ENCODE measurements at places on chromosomes 1 and 21. TPM values are rescaled to one million over a fixed set of nuclear protein-coding genes. Genes with fewer than 3 reads are reported as not detected.

DNA sequence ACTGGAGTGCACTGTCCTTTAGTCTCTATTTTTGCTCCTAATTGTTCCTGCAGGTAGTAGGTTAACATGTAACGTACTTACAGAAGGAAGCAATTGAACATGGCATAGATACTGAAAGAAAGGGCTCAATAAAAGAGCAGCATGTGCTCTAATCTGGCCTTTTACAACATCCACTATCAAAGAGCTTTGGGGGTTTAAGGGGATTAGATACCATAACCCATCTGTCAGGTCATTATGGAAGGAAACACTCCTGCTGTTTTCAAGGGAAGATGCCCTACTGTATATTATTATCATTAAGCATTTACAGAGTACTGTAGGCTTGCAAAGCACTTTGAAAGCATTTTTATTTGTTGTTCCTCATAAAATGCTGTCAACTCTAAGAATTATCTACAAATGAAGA is 152.8 kb downstream of the TTLL7 start:
- no peak overlapping the region for H3K4me3 ChIP-seq
- DNase-seq: no peak
- H3K27ac ChIP-seq: no peak overlapping the region
- H3K4me1 ChIP-seq: no peaks in the 10 kb centered on the region

- no peaks in the 10 kb centered on the region for H3K27me3 ChIP-seq
- no peak for DNase-seq
- H3K27ac ChIP-seq: no peak overlapping the region
- peaks cover 34% of the 10 kb centered on the region for H3K4me1 ChIP-seq
These were observed 1.6 kb downstream of the SRSF11 start for GRCh38 chr1:70222716-70223235.

GRCh38 chr1:205065666-205066065 is 18.6 kb downstream of the TMEM81 start:
- no peak overlapping the region for H3K27ac ChIP-seq
- no peaks in the 10 kb centered on the region for H3K27me3 ChIP-seq
- no peak overlapping the region for H3K4me3 ChIP-seq

DNA sequence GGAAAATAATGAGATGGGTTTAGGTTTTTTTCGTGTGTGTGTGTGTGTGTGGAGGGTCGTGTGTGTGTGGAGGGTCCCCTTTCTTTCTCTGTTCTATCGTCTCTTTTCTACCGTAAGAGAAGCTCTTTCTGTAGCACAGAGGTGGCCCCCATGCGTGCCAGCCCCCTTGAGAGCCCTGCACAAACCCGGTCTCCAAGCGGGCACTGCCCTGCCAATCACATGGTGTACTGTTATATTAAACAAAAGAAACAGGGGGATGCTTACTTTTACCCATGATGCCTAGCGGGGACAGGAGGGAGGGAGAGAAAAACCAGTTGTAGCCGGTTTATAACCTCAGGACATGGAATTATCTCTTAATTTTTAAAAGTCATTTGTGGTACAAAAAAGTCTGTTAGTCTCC is 41.0 kb downstream of the GATAD2B start:
- peaks cover 4% of the 10 kb centered on the region for H3K4me1 ChIP-seq
- DNase-seq: peak; percentile 5
- H3K36me3 ChIP-seq: peaks cover under 1% of the 10 kb centered on the region
- no peaks in the 10 kb centered on the region for H3K27me3 ChIP-seq
- H3K27ac ChIP-seq: no peak overlapping the region

DNA sequence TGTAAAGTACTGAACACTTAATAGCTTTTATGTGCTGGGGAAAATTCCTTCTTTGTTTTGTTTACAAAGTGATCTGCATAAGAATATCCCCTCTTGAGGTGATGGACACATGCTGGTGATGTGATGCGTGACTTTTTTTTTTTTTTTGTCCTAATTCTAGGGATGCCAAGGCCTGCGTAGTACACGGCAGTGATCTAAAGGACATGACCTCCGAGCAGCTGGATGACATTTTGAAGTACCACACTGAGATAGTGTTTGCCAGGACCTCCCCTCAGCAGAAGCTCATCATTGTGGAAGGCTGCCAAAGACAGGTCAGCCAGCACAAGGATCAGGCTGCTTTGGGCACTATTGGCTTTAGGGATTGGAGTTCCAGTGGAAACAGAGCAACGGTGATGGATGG is 24.7 kb downstream of the ATP1A1 start:
- no peaks in the 10 kb centered on the region for H3K4me1 ChIP-seq
- no peak for DNase-seq
- H3K27ac ChIP-seq: no peak overlapping the region
- H3K4me3 ChIP-seq: no peak overlapping the region
- peaks cover 47% of the 10 kb centered on the region for H3K36me3 ChIP-seq
- no peaks in the 10 kb centered on the region for H3K27me3 ChIP-seq

GRCh38 chr1:116545359-116545705 is 25.5 kb downstream of the CD58 start:
- H3K4me3 ChIP-seq: no peak overlapping the region
- peaks cover 9% of the 10 kb centered on the region for H3K36me3 ChIP-seq
- H3K4me1 ChIP-seq: no peaks in the 10 kb centered on the region

GRCh38 chr1:70907563-70908310 is 139.9 kb downstream of the PTGER3 start:
- DNase-seq: no peak
- H3K4me3 ChIP-seq: no peak overlapping the region
- no peak overlapping the region for H3K27ac ChIP-seq
- H3K27me3 ChIP-seq: no peaks in the 10 kb centered on the region
- H3K36me3 ChIP-seq: no peaks in the 10 kb centered on the region

DNA sequence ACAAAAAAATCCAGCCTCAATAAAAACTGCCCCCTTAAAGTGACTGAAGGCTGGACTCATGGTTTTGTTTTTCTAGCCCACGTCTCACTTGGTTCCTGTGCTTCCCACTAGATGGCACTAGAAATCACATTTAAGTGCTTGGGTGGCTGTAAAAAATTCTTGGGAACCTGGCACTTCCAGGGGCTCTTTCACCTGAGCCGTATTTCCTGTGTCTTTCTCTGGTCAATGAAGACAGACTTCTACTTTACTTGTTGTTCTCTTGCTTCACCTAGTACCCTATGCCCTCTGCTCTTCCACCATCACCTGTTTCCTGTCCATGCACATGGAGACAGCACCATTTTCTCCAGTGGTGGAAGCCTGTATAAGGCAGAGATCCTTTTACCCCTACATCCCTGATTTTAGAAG is 20.0 kb downstream of the METTL13 start:
- H3K27ac ChIP-seq: no peak overlapping the region
- no peaks in the 10 kb centered on the region for H3K36me3 ChIP-seq
- peak; percentile 20 for DNase-seq
- no peak overlapping the region for H3K4me3 ChIP-seq
- no peaks in the 10 kb centered on the region for H3K27me3 ChIP-seq

DNA sequence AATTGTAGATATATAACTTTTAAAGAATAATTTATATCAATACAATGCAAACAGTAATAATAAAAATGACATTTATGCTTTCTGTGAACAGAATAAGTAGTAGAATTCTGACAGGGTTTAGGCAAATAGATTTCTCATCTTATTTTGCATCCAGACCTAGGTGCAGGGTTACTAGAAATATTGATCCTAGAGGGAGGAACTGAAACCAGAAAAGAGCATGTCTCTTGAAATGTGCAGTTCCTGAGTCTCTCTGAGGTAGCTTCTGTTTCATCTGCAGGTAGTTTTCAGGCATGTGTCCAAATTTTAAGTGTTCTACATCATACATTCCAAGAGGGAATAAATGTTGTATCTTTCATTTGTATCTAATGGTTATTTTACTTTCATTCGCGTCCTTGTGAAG is 631.9 kb upstream of the ADGRL4 start:
- no peak overlapping the region for H3K4me3 ChIP-seq
- H3K36me3 ChIP-seq: no peaks in the 10 kb centered on the region
- peak overlapping the region; percentile 81 for H3K27ac ChIP-seq

DNA sequence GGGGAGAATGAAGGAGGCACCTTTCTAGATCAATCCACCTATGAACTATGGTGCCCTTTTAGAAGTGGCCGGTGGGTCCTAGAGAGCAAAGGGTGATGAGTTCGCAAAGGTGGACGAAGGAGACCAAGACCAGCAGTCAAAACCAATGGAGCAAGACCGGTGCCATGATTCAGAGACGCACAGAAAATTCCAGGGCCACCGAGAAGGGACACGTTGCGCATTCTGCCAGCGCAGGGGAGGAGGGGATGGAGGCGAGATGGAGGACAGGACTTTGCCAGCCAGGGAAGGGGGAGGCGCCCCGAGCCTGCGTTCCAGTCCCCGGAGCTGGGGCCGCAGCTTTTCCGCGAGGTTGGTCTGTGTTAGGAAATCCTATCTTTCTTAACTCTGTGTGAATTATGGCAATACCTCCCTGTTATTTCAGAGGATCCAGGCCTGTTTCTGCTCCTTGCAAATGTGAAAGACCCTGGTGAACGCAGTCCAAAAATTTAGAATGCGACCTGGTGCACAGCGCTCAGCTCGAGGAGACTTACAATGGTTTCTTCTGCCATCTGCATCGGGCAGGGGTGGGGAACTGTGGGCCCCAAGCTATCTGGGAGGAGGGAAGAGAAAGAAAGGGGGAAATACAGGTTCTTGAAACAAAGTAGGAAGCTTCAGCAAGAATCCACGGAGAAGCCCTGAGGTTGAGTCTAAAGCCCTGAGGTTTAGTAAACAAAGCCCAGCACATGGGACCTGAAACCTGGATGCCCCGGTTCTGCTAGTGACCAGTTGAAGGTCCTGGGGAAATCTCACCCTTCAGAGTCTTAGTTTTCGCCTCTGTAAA is 129.4 kb downstream of the MRPS6 start:
- H3K4me1 ChIP-seq: peaks cover 72% of the 10 kb centered on the region
- H3K4me3 ChIP-seq: peak overlapping the region; percentile 84

DNA sequence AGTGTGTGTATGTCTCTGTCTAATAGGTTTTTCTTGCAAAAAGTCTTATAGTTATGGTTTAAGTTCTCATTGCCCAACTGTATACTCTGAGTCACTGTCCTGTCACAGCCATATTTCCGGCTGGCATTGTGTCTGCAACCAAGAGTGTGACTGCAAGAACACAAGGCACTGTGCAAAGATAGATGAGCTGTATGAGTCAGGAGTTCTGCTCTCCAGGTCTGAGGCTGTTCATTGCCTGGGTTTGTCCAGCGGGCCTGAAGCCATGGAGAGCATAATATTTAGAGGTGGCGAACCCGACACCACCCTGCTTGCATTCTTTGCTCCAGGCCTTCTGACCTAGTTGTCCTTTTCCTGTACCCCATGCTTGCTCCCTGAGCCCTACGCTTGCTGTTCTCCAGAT is 50.9 kb upstream of the CNIH3 start:
- H3K4me1 ChIP-seq: no peaks in the 10 kb centered on the region
- no peak for DNase-seq
- H3K27ac ChIP-seq: no peak overlapping the region
- no peak overlapping the region for H3K4me3 ChIP-seq

- no peak overlapping the region for H3K4me3 ChIP-seq
- H3K27ac ChIP-seq: no peak overlapping the region
- no peaks in the 10 kb centered on the region for H3K36me3 ChIP-seq
- H3K27me3 ChIP-seq: no peaks in the 10 kb centered on the region
- no peaks in the 10 kb centered on the region for H3K4me1 ChIP-seq
These were observed 22.1 kb upstream of the ZBTB21 start for GRCh38 chr21:42032266-42032665.

- DNase-seq: no peak
- H3K4me3 ChIP-seq: no peak overlapping the region
- H3K4me1 ChIP-seq: peaks cover 16% of the 10 kb centered on the region
- H3K36me3 ChIP-seq: peaks cover 6% of the 10 kb centered on the region
These were observed 78.4 kb upstream of the S1PR1 start for GRCh38 chr1:101158424-101158823.

- no peak for DNase-seq
- H3K27me3 ChIP-seq: peaks cover 3% of the 10 kb centered on the region
- H3K4me3 ChIP-seq: no peak overlapping the region
- H3K4me1 ChIP-seq: no peaks in the 10 kb centered on the region
These were observed 206.6 kb downstream of the HLX start for GRCh38 chr1:221085701-221086375.

DNA sequence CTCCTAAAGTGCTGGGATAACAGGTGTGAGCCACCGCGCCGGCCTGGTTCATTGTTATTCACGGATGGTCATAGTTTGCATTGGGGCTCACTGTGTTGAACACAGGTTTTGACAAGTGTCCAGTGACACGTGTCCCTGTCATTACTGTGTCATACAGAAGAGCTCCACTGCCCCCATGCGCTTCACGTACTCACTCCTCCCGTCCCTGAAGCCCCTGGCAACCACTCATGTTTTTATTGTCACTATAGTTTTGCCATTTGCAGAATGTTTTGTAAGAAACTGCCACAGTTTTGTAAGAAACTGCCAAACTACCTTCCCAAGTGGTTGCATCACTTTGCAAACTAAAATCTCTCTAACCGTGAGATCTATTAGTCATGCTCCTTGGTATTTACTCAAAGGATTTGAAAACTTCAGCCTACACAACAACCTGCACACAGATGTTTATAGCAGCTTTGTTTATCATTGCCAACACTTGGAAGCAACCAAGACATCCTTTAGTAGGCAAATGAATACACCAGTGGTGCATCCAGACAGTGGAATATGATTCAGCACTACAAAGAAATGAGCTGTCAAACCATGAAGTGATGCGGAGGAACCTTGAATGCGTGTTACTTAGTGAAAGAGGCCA is 163.2 kb upstream of the COL6A1 start:
- H3K27ac ChIP-seq: no peak overlapping the region
- no peak overlapping the region for H3K4me3 ChIP-seq
- no peak for DNase-seq
- H3K4me1 ChIP-seq: peaks cover 18% of the 10 kb centered on the region
- no peaks in the 10 kb centered on the region for H3K36me3 ChIP-seq

GRCh38 chr1:171310661-171311087 is 3.3 kb upstream of the FMO4 start:
- no peak overlapping the region for H3K27ac ChIP-seq
- H3K4me3 ChIP-seq: no peak overlapping the region
- H3K36me3 ChIP-seq: no peaks in the 10 kb centered on the region
- H3K4me1 ChIP-seq: peaks cover 13% of the 10 kb centered on the region

MROH9 gene
- not detected for total RNA-seq

LYPD8 gene
- not detected for total RNA-seq

MAGOH gene
- 78.9 TPM for total RNA-seq

IL20 gene
- total RNA-seq: not detected

SLC25A44 gene
- 19.1 TPM for total RNA-seq

TMCC2 gene
- total RNA-seq: 16.1 TPM

CCDC185 gene
- total RNA-seq: not detected

LCE1B gene
- not detected for total RNA-seq

MARK1 gene
- 14.6 TPM for total RNA-seq

ZBTB8A gene
- 9.8 TPM for total RNA-seq

CLEC20A gene
- not detected for total RNA-seq

NT5C1A gene
- total RNA-seq: not detected

NOTCH2NLA gene
- 25.4 TPM for total RNA-seq

SPRR2E gene
- total RNA-seq: not detected

ZYG11B gene
- total RNA-seq: 39.5 TPM

TRABD2B gene
- total RNA-seq: 0.49 TPM

URB1 gene
- total RNA-seq: 23.1 TPM

XCL1 gene
- total RNA-seq: 0.43 TPM

UTS2 gene
- total RNA-seq: not detected

Measured in neural crest cell (in vitro differentiated cells).